CD4-positive, alpha-beta T cell treated with Interleukin-15 for 1 hour (primary cell): ENCODE measurements at places on chromosomes 2 and 18.

DNA sequence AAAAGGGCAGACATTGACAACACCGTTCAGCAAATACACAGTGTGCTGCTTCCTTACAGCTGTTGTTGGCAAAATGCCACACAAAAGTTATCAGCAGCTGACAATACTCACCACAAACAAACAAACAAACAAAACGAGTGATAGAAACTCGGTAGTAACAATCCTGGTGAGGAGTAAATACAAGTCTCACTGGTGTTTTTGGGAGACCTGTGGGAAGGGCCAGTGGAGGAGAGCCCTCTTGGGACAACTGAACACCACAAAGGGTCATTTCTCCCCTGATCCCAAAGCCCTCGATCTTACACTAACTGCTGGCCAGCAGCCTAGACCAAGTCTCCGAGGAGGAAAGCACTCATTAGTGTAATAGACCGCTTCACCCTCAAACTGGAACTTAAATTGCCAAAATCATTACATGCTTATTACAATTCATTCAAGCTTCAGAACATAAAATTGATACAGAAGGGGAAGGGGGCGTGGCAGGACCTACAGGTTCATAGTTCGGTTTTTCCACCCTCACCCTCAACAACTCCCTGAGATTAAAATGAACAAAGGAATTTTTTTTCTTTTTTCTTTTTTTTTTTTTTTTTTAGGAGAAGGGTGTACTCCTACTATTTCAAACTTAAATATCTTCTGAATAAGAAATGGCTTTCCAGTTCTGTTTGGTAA, 5.0 kb downstream of the AP1S3 start:
- no peak for DNase-seq

- no peak for DNase-seq
These were observed 9.5 kb downstream of the UGT1A6 start for GRCh38 chr2:233702238-233702637.

DNA sequence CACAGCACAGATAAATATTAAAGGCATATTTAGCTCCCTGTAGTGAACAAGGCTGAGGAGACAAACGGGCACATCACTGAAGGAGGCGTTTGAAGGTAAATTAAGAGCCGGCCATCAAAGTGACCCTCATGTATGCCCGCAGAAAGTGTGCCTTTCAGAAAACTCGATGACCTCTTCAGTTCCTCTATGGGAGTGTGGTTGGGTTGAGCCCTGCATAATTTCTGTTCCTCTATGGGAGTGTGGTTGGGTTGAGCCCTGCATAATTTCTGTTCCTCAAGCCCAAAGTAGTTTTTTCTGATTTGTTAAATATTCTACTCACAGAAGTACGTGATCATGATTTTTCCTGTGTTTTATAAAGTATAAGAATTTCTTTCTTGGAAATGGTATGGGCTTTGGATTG, 568.5 kb downstream of the TSN start:
- no peak for DNase-seq

- DNase-seq = no peak
These were observed 360.4 kb downstream of the SLC4A3 start for GRCh38 chr2:219987830-219988229.

DNA sequence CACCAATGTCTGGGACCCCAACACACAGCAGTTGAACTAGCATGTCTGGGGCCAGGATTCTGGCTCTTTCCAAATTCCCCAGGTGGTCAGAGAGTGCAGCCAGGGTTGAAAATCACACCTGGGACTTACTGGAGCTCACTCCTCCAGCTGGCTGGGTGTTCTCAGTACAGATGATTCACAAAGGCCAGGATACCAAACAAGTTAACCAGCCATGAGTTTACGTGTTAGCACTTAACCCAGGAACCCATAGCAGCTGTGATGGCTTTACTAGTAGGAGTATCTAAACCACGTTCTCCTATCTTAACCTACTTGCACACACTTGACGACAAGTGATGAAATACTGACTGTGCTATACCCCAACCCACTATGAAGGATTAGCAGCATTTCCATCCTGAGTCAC, 222.8 kb downstream of the FBXO15 start:
- DNase-seq = no peak

DNA sequence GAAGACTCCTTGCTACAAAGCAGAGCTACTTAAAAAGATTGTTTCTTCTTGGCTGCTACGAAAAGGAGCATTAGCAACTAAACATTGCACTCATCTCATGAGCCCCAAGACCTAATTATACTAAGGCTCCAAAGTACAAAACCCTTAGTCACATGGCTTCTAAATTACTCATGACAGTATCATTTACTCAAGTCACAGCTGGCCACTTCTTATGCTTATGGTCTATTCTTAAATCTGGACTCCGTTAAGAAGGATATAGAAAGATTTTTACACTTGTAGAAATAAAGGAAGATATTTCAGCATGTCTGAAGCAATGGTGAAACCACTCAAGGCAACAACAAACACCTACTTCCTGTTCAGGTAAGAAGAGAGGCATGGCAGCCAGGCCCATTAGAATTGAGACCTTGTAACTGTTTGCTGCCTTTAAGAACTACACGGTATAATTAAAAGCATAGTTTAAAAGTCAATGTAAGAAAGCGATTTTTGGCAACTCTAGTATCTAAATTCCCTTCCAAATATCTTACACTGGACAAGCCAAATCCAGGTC, 12.7 kb downstream of the ANKRD44 start:
- no peak for DNase-seq

DNA sequence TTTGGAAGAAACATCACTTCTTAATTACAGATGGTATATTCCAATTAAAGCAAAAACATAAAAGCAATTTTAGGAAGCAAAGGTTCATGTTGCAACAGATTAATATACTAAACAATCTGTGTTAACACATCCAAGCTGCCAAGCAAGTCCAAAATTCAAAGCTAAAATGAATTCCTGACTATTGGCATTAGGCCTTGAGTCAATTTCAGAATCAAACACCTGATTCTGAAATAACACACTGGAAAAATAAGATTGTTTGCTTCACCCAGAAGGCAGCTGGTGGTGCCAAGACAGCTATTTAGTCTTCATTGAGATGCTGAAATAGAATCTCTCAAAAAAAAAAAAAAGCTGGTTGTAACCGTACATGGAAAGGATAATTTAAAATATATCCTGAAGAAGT, 465.6 kb downstream of the SOCS6 start:
- no peak for DNase-seq
